ENCODE measurements at places on chromosomes 4 and X.

DNA sequence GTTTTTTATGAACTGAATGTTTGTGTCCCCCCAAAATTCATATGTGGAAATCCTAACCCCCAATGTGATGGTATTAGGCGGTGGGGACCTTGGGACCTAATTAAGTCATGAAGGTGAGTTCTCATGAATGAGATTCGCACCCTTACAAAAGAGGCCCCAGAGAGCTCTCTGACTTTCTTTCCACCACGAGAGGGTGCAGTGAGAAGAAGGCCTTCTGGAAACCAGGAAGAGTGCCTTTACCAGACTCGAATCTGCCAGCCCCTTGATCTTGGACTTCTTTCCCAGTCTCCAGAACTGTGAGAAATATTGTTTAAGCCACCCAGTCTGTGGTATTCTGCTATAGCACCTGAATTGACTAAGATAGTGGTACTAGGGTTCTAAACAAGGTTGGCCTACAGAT lies 40.8 kb downstream of the STK26 start:
- DNase-seq: no peak

DNA sequence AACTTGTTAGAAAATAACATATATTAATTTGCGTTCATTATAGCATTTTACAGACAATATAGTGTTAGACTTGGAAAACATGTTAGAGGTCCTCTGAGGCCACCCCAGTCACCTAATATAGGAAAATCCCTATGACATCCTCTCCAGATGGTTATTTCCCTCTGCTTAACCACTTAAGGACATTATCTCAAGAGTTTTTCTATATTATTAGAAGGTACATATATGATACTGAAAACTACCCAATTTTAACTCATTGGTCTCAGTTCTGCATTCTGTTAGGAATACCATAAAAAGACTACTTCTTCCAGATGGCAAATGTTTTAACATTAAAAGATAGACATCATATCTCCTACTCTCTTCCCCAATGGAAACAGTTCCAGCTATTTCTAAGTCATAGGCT lies 21.4 kb downstream of the PTPN13 start:
- no peak for DNase-seq

DNA sequence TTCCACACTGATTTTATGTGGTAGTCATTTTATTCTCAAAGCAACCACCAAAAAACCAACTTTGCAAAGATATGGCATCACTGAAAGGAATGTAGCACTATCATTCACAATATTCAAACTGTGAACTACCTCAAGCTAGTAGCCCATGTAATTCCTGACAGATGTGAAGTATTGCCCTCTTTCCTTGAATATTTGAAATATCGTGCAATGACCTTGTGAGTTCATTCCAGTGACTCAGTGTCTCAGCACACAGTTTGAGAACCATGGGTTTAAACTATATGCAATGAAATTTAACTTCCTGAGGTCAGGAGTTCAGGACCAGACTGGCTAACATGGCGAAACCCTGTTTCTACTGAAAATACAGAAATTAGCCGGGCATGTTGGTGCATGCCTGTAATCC lies 20.9 kb upstream of the IQCM start:
- no peak for DNase-seq

- no peak for DNase-seq
These were observed 306.1 kb upstream of the EMCN start for GRCh38 chr4:100823993-100824323.

DNA sequence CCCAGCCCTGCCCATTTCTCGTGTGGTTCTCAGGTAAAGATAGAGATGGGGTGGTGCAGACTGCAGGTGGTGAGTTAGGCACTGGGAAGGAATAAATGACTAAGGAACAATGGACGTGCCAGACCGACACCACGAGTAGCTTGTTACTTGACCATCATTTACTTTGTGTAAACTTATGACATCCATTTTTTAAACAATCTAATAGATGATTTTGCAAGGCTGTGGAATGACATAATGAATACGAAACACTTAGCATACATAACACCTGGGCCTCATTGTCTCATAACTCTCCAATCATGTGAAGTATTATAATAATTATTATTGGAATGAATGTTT lies 137.3 kb upstream of the CPEB2 start:
- no peak for DNase-seq

Data from GM18507 (cell line).